ENCODE measurements at places on chromosomes 1 and 21.

GRCh38 chr1:27521861-27522431 is 32.0 kb upstream of the WASF2 start:
- peaks cover 56% of the 10 kb centered on the region for H3K4me1 ChIP-seq
- H3K4me3 ChIP-seq: no peak overlapping the region
- H3K36me3 ChIP-seq: no peaks in the 10 kb centered on the region
- no peak for DNase-seq
- H3K27ac ChIP-seq: peak overlapping the region; percentile 76

DNA sequence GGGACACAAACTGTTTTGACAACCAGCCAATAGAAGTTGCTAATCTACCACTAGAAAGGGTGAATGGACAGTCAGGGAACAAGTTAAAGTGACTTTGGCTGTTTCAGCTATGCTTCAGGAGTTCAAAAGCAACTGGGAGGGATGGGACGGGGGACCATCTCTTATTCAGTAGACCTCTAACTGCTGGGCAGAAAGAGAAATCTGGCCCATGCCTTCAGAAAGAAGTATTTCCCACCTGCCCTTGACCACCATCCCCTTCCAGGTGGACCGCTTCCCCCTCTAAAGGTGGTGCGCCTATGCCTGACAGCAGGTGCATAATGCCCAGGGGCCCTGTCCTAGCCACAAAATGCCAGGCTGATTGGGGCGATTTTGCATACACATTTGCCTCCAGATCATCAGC is 5.2 kb downstream of the ITPKB start:
- H3K36me3 ChIP-seq: peaks cover 2% of the 10 kb centered on the region
- no peak for DNase-seq
- H3K4me3 ChIP-seq: no peak overlapping the region
- no peak overlapping the region for H3K27ac ChIP-seq
- H3K4me1 ChIP-seq: peaks cover 24% of the 10 kb centered on the region

DNA sequence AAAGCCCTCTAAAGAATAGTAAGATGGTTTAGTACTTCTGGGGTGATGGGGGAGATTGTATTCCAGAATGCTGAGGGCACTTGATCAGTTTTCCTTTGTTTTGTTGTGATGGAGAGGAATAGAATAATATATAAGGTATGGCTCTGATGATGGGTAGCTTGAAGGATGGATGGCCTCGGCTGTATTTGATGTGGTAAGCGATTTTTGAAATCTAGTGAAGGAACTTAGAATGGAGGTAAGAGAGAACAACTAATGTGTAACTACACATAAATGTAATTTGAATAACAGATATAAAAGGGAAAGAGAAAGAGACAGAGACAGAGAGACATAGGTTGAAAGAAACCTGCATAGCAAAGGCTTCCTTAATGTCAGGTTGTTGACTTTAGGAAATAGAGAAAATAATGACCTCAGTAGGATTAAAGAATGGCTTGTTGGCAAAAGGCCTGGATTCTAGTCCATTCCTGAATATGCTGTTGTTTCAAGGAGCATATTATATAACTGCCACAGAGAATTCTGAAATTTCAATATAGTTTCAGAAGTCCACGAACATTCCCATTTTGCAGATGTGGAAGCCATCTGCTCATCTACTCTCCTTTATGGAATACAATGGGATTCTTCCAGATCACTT is 58.7 kb downstream of the NIBAN1 start:
- no peaks in the 10 kb centered on the region for H3K4me1 ChIP-seq
- peaks cover 19% of the 10 kb centered on the region for H3K27me3 ChIP-seq
- H3K27ac ChIP-seq: no peak overlapping the region
- no peak overlapping the region for H3K4me3 ChIP-seq

- H3K36me3 ChIP-seq: no peaks in the 10 kb centered on the region
- H3K4me3 ChIP-seq: no peak overlapping the region
- H3K27me3 ChIP-seq: no peaks in the 10 kb centered on the region
- no peaks in the 10 kb centered on the region for H3K4me1 ChIP-seq
- no peak for DNase-seq
- no peak overlapping the region for H3K27ac ChIP-seq
Observed at GRCh38 chr1:160963521-160963920, 8.9 kb upstream of the ITLN2 start.

- peaks cover 16% of the 10 kb centered on the region for H3K4me1 ChIP-seq
- H3K27me3 ChIP-seq: no peaks in the 10 kb centered on the region
- DNase-seq: no peak
- H3K4me3 ChIP-seq: no peak overlapping the region
- no peak overlapping the region for H3K27ac ChIP-seq
Observed at GRCh38 chr1:218499011-218499691, 154.0 kb downstream of the TGFB2 start.

DNA sequence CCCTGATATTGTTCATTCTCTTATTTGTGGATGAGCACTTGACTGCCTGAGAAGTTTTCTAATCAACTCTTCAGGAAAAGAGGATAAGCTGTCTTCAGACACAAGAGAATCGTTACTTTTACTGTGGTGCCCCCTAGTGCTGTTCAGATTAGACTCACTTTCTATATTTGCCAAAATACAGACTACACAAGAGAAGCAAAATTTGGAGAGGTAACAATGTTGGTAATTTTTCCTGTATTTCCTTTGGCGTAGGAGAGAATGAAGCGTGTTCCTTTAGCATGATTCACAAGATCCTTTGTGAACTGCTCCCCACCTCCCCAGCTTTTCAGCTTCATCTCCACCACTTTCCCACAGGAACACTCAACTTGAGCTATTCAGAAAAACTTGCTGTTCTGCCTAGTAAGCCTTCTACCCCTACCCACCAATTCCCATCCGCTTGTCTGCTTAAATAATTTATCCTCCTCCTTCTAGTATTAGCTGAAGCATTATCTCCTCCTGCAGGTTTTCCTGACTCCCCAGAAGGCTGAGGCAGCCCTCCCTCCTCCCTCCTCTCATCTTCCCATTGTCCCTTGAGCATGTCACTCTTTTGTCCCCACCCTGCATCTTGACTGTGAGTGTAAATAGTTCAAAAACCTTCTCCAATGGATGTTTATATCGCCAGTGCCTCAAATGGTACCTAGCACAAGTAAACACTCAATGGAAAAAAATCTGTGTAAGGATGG is 4.5 kb downstream of the TNFSF4 start:
- H3K27ac ChIP-seq: no peak overlapping the region
- H3K36me3 ChIP-seq: peaks cover 2% of the 10 kb centered on the region

- H3K4me1 ChIP-seq: no peaks in the 10 kb centered on the region
- no peak overlapping the region for H3K4me3 ChIP-seq
Observed at GRCh38 chr1:197526736-197527371, 248.4 kb downstream of the DENND1B start.

DNA sequence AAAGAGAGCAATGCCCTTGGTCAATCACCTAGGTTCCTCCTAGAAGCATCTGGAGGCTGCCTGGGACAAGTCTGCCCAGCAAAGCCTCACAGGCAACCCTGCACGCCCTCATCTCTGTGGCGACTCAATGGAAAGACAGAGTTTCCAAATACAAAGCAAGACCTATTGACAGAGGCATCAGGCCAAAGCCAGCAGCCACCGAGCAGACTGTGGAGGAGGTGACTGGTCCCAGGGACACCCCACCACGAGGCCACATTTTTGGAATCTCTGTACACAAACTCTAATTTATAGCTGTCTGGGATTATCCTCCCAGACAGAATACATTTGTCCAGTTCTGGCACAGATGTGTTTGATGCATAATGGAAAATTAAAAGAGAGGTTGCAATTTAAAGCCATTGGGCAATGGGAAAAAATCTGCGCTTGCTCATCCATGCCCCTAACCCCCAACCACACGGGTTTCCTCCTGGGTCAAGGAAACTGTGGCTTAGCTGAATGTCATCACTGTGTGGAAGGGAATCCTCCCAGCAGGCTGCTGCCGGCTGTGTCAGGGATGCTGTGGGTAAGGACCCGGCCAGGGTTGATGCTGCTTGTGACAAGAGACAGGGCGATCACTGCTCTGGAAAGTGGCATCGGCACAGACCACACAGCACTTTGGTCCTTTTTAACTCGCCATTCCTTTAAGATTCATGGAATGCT is 14.3 kb downstream of the TSPAN2 start:
- no peak for DNase-seq
- H3K36me3 ChIP-seq: peaks cover 2% of the 10 kb centered on the region
- peaks cover 9% of the 10 kb centered on the region for H3K4me1 ChIP-seq
- no peak overlapping the region for H3K4me3 ChIP-seq
- H3K27ac ChIP-seq: no peak overlapping the region

GRCh38 chr1:10663678-10664035 is 132.8 kb downstream of the CASZ1 start:
- no peak for DNase-seq
- H3K4me3 ChIP-seq: no peak overlapping the region
- H3K27ac ChIP-seq: no peak overlapping the region
- peaks cover 2% of the 10 kb centered on the region for H3K36me3 ChIP-seq

DNA sequence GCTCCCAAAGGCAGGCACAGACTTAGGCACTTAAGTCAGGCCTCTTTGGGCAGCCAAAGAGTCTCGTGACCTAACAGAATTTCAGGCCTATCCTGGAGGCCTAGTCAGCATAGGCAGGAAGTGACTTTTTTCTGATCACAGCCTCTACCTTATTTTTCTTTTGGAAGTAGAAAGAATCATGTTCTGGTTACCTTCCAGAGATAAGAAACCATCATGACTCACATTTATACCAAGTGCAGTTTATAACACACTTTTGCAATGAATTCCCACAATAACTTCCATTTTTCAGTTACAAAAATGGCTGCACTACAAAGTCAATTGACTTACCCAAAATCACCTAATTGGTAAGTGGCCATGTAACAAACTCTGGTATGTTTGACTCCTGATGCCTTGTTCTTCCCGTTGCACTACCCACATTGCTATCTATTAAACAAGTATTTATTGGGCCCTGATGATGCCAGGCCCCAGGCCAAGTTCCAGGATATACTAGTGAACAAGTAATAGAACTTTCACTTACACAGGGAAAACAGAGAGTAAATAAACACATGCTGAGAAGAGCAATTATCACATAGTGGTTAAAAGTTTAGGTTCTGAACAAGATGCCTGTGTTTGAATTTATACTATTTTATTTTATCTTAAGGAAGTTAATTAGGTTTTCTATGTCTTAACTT is 74.3 kb downstream of the SH3GLB1 start:
- H3K36me3 ChIP-seq: no peaks in the 10 kb centered on the region
- DNase-seq: no peak
- H3K4me3 ChIP-seq: no peak overlapping the region
- peaks cover 49% of the 10 kb centered on the region for H3K27me3 ChIP-seq
- H3K27ac ChIP-seq: no peak overlapping the region

- H3K36me3 ChIP-seq: peaks cover 5% of the 10 kb centered on the region
- H3K27me3 ChIP-seq: no peaks in the 10 kb centered on the region
- H3K4me3 ChIP-seq: no peak overlapping the region
- no peak for DNase-seq
- H3K4me1 ChIP-seq: peaks cover 30% of the 10 kb centered on the region
- H3K27ac ChIP-seq: peak overlapping the region; percentile 88
Observed at GRCh38 chr1:228842094-228842775, 107.0 kb downstream of the RHOU start.

- H3K4me3 ChIP-seq: no peak overlapping the region
- H3K36me3 ChIP-seq: no peaks in the 10 kb centered on the region
- no peaks in the 10 kb centered on the region for H3K27me3 ChIP-seq
- H3K4me1 ChIP-seq: peaks cover 12% of the 10 kb centered on the region
- H3K27ac ChIP-seq: no peak overlapping the region
Observed at GRCh38 chr1:200471739-200472138, 61.9 kb upstream of the ZNF281 start.

GRCh38 chr21:40186045-40186444 is 318.8 kb downstream of the PCP4 start:
- peaks cover 6% of the 10 kb centered on the region for H3K4me1 ChIP-seq
- H3K27ac ChIP-seq: no peak overlapping the region
- peaks cover 3% of the 10 kb centered on the region for H3K27me3 ChIP-seq
- peaks cover 13% of the 10 kb centered on the region for H3K36me3 ChIP-seq
- H3K4me3 ChIP-seq: no peak overlapping the region

DNA sequence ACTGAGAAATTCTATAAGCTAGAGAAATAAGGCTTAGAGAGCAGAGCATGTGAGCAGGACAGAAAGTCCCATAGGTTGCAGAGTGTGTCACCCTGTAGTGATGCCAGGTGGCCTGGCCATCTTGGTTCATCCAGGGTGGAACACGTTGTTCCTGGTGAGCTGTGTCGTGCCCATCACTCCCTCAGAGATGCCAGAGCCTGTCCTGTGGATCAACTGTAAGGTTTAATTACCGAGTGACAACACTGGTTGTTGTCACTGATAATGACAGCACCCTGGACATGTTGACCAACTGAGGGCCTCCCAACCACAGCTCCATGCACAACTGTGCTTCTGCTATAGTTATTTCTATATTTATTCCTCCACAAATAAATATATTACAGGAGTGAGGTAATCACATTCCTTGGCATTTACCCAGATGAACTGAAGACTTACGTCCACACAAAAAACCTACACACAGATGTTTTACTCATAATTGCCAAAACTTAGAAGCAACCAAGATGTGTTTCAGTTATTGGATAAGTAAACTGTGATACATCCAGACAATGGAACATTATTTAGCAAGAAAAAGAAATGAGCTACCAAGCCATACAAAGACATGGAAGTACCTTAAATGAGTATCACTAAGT is 6.2 kb downstream of the C1orf198 start:
- peaks cover 11% of the 10 kb centered on the region for H3K36me3 ChIP-seq
- no peak for DNase-seq
- H3K4me3 ChIP-seq: no peak overlapping the region
- peaks cover 46% of the 10 kb centered on the region for H3K4me1 ChIP-seq
- H3K27ac ChIP-seq: no peak overlapping the region
- no peaks in the 10 kb centered on the region for H3K27me3 ChIP-seq

DNA sequence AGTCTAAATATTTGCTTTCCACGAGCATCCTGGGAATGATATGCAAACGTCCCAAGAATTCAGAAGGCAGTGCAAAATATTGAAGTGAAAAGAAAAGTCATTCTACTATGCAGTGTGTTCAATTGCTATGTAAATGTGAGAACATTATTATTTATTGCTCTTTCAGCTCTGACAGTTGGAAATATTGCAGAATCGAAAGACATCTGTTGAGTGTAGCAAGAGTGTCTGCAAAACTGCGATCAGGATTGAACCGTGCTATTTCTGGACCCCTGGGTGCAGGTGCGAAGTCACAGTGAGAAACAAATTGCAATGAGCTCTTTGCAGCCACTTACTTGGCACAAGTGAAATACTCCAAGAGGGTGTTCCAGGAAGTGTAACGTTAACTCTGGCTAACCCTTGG is 566.4 kb downstream of the AJAP1 start:
- no peaks in the 10 kb centered on the region for H3K36me3 ChIP-seq
- no peak for DNase-seq
- H3K27me3 ChIP-seq: peaks cover 21% of the 10 kb centered on the region
